Bronchial epithelial cell (primary cell): ENCODE measurements at places on chromosomes 2 and 18.

- no peak for DNase-seq
Observed at GRCh38 chr2:121255358-121255757, 29.6 kb downstream of the TFCP2L1 start.

DNA sequence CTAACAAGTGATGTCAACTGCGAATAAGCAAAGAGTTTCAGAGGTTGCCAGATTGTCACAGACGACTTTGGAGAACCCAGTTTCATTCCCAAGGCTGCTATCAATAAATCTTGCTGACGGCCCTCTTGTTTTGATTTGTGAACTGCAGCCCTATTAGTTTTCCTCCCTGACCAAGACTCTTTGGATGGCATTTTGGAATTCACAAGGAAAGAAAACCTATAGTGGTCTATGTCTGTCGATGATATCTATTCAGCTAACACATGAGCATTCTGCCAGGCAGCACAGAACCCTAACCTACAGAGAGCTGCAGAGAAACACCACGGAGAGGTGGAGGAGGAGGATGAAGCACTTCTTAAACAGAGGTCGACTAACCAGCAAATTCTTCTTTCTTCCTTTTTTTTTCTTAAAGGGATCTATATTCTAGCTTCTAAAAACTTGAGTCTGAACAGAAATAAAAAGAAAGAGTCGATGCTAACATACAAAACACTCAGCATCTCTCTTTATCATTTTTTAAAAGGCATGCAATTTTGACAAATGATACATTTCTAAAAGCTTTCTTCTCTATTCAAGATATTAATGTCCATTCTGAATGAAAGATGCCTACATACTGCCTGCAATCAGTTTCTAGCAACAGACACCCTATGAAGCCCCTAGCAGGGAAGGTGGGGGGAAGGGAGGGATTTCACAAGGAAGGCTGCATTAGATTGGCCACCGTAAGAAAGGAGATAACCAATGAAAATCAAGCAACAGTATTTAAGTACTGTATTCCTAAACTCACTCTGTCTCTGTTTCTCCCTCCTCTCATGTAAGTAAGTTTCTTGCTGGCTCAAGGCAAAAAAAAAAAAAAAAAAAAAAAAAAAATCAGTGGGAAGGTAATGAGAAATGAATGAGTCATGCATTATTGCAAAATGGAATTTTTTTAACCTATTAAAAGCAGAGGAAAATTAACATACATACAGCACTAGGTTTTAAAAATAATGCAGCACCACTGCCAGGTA is 83.0 kb upstream of the CHRNA1 start:
- peak; percentile 89 for DNase-seq

- DNase-seq: no peak
Observed at GRCh38 chr2:54372361-54372760, 83.8 kb upstream of the SPTBN1 start.

DNA sequence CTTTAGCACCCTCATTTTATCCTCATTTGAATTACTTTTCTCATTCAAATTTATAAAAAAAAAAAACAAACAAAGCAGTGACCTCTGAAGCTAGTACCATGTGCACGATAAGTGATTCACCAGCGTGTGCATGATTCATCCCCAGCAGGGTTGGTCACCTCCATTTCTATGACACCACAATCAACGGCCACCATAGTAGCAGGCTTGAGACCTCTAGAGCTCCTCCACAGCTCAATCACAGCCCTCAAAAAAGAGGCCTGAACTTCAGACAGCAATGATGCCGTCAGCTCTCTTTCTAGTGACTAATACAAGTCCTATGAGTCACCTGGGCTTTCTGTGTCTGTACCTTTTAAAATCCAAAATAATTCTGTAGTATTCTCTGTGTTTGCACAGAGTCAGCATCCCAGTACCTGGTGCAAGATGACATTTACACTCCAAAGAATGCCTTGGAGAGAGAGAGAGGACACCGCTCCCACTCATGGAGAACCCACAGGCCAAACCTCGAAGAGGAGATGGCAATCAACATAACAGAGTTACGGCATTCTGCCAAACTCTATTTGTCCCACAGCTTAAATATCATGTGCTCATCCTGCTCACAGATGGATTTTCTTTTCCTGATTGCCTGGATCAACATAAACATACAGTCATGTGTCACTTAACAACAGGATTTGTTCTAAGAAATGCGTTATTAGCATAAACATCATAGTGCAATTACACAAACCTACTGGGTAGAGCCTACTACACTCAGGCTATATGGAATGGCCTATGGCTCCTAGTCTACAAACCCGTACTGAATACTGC is 58.7 kb downstream of the L3MBTL4 start:
- peak; percentile 64 for DNase-seq

DNA sequence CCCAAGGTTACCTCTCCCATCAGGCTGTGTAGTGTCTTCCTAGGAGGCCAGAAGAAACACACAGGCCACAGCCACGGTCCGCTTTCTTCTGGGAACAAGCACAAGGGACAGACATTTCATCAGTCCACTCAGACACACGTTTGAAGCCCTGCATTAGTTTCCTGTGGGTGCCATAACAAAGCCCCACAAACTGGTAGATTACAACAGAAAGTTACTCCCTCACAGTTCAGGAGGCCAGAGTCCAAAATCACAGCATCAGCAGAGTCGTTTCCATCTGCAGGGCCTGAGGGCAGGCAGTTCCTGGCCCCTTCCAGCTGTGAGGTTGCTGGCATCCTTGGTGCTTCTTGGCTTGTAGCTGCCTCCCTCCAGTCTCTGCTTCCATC is 8.8 kb upstream of the PRLH start:
- DNase-seq: no peak

- no peak for DNase-seq
Observed at GRCh38 chr2:96140941-96141623, 2.8 kb upstream of the ASTL start.

DNA sequence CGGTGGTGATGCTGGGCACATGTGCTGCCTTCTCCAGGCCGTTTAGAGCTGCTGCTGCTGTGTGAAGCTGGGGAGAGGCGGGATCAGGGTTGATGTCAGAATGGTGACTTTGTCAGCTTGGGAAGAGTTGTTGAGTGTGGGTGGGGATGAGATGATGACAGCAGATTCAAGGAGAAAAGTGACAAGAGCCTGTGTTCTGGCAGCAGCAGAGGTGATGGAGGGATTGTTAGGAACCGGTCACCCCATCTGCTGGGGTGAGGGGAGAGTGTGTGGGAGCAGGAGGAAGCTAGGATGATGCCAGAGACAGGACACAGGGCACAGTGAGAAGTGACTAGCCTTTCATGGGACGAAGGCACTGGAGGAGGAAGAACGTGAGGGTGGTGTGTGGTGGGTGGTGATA is 345.5 kb downstream of the RNF144A start:
- no peak for DNase-seq

GRCh38 chr2:239162976-239163687 is 237.7 kb downstream of the HDAC4 start:
- no peak for DNase-seq

- no peak for DNase-seq
Observed at GRCh38 chr18:75350512-75350839, 77.0 kb downstream of the SMIM21 start.

- no peak for DNase-seq
Observed at GRCh38 chr18:35089382-35089781, 48.2 kb downstream of the MAPRE2 start.

- DNase-seq: no peak
Observed at GRCh38 chr2:143581134-143581533, 451.9 kb downstream of the ARHGAP15 start.

GRCh38 chr2:191019376-191019775 is 5.4 kb upstream of the STAT1 start:
- DNase-seq: no peak
